ENCODE measurements at places on chromosomes 13 and 19. TPM values are rescaled to one million over a fixed set of nuclear protein-coding genes. Genes with fewer than 3 reads are reported as not detected.

The SEMA6B gene
- total RNA-seq, result not detected

The NLRP9 gene
- not detected for total RNA-seq

The SHD gene
- total RNA-seq, result not detected

The CBLC gene
- total RNA-seq, result not detected

The CD22 gene
- 0.41 TPM for total RNA-seq

The ATP4B gene
- total RNA-seq, result not detected

DNA sequence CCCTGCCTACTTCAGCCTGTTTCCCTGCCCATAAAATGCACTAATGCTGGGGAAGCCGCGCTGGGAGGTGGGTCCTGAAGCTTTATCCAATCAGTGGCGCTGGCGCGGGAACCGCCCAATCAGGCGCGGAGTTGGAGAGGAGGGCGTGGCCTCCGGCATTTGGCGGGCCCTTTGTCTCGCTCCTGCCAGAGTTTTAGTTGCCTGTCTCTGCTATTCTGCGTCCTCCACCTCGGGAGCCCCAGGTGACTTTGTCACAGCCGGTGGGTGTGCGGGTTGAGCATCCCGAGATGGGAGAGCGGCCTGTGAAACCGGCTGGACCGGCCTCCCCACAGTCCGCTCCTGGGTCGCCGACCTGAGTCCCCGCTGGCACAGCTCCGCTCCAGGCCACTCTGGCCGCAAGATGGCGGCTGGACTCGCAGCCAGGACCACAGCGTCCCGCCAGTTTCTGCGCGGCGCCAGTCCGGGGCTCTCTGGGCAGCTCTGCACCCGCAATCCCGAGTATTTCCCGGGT, 30.7 kb upstream of the ZNF429 start:
- peaks cover 2% of the 10 kb centered on the region for H3K36me3 ChIP-seq
- H3K4me1 ChIP-seq, result peaks cover 1% of the 10 kb centered on the region
- DNase-seq, result peak; percentile 77

GRCh38 chr13:50712881-50713280, 130.6 kb downstream of the DLEU7 start:
- peaks cover 29% of the 10 kb centered on the region for H3K4me1 ChIP-seq
- H3K36me3 ChIP-seq, result no peaks in the 10 kb centered on the region
- H3K27me3 ChIP-seq, result peaks cover 14% of the 10 kb centered on the region
- no peak overlapping the region for H3K27ac ChIP-seq
- H3K4me3 ChIP-seq, result no peak overlapping the region

DNA sequence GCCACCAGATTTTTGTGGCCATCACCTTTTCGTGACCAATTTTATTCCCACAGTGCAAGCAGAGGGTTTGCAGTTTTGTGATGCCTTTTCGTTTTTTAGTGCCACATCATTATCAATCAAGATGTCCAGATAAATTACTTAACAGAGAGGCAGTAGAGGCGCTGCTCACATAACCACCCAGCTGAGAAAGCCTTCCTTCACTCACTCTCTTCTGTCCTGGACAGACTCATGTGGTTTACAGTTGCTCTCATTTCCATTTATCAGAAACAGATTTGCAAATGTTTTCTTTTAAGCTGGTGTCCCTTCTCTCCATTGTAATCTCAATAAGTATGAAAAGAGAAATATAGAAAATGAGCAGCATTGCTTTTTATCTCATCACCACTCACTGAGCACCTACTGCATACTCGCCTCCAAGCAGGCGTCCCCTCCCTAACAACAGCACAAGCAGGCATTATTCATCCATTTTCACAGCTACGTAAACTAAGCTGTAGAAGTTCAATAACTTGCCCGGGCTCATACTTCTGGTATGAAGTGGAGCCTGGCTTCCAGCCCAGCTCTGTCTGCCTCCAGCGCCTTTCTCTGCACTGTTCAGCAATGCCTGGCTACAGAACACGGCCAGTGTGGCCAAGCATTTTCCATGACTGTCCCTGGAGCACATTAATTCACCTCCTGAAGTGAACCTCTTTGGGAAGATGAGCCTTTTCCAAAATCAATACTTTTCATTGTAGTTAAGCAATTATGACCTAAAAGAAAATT, 34.6 kb upstream of the KATNAL1 start:
- no peak for DNase-seq
- no peak overlapping the region for H3K27ac ChIP-seq
- H3K36me3 ChIP-seq, result peaks cover 28% of the 10 kb centered on the region
- no peaks in the 10 kb centered on the region for H3K27me3 ChIP-seq

DNA sequence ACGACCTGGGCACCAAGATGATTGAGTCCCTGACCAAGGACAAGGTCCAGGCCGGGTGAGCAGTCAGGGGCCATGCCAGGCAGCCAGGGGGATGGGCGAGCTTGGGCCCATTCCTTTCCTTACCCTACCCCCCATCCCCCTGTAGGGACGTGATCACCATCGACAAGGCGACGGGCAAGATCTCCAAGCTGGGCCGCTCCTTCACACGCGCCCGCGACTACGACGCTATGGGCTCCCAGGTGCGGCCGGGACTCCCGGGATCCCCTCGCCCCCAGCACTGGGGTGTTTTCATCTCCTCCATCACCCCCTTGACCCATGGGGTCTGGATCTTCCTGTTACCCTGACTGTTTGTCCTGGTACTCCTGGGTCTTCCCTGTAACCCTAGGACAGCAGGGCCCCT, 7.1 kb downstream of the LHB start:
- no peak overlapping the region for H3K4me3 ChIP-seq
- H3K27me3 ChIP-seq, result no peaks in the 10 kb centered on the region
- H3K4me1 ChIP-seq, result no peaks in the 10 kb centered on the region
- no peak for DNase-seq

- peak overlapping the region; percentile 53 for H3K4me3 ChIP-seq
- peak overlapping the region; percentile 58 for H3K27ac ChIP-seq
- peaks cover 9% of the 10 kb centered on the region for H3K4me1 ChIP-seq
- no peaks in the 10 kb centered on the region for H3K27me3 ChIP-seq
- H3K36me3 ChIP-seq, result peaks cover 9% of the 10 kb centered on the region
- peak; percentile 93 for DNase-seq
Observed at GRCh38 chr19:12639901-12640613, 26.5 kb downstream of the MAN2B1 start.

- DNase-seq, result no peak
- H3K4me3 ChIP-seq, result no peak overlapping the region
- H3K27me3 ChIP-seq, result no peaks in the 10 kb centered on the region
- no peaks in the 10 kb centered on the region for H3K4me1 ChIP-seq
Observed at GRCh38 chr19:8135946-8136618, 13.3 kb downstream of the FBN3 start.

DNA sequence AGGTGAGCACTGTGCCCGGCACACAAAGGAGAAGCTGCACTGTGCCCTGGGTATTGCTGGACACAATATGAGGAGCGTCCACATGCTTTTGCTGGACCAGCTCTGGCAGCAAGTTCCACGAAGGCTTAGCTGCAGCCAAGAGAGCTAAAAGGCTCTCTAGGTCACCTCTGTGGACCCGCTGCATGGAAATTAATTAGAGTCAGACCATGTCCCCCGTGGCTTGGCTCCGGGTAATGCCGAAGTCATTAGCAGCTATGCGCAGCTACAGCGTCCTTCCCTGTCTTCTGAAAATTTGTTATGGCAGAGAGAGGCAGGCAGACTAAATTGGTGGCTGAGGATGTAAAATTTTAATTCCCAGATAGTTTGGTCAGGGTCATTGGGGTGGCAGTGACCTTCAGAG, 271.5 kb downstream of the SLC7A1 start:
- no peak overlapping the region for H3K4me3 ChIP-seq
- H3K36me3 ChIP-seq, result no peaks in the 10 kb centered on the region
- H3K27ac ChIP-seq, result no peak overlapping the region
- H3K4me1 ChIP-seq, result no peaks in the 10 kb centered on the region
- no peak for DNase-seq

- H3K4me3 ChIP-seq, result no peak overlapping the region
- H3K4me1 ChIP-seq, result no peaks in the 10 kb centered on the region
- no peaks in the 10 kb centered on the region for H3K27me3 ChIP-seq
- H3K27ac ChIP-seq, result no peak overlapping the region
- DNase-seq, result no peak
- H3K36me3 ChIP-seq, result no peaks in the 10 kb centered on the region
Observed at GRCh38 chr19:32105527-32106310, 239.7 kb upstream of the ZNF507 start.

DNA sequence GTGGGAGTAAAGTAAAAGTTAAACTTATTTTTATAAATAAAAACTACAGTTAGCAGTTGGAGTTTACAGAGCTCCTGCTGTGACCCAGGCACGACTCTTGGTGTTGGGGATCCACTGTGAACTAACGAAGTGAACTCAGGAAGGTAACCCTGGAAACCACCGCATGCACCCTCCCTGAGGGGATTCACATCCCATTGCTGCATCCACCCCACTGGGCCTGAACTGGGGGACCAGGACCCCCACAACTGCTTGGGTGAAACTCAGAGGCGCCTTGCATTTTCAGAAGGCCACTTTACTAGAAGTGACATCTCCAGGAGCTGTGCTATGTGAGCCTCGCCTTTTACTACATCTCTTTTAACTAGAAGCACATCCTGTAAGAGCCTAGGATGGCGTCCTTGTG, 166.4 kb downstream of the TEX29 start:
- H3K36me3 ChIP-seq, result no peaks in the 10 kb centered on the region
- no peaks in the 10 kb centered on the region for H3K27me3 ChIP-seq
- no peak overlapping the region for H3K27ac ChIP-seq
- no peak overlapping the region for H3K4me3 ChIP-seq
- no peaks in the 10 kb centered on the region for H3K4me1 ChIP-seq
- DNase-seq, result no peak

DNA sequence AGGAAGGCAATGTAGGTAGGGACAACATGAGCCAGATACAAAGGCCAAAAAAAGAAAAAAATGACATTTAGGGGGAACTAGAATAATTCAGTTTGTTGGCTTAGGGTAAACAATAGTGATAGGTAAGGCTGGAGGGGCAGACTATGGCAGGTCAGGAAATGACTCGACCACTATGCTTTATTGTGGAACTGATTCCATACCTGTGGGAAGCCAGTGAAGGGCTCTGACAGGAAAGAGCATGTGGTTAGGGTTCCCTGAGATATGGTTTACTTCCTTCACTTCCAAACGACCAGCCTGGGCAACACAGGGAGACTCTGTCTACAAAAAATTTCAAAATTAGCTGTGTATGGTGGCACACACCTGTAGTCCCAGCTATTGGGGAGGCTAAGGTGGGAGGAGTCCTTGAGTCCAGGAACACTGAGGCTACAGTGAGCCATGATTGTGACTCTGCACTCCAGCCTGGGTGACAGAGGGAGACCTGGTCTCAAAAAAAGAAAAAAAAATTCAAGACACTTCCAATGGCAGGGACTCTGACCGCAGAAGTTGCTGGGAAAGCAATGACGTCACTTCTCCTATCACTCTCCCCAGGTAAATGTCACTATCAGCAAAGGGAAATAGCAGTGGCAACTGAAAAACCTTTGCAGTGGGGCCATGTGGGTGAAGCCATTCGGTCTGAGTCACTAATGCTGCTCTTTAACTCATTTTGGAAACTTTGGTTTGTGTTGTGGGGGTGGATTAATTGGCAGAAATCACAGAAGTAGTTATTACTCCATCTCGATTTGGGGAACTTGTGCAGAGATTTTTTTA, 192.8 kb upstream of the TSC22D1 start:
- no peak overlapping the region for H3K4me3 ChIP-seq
- H3K36me3 ChIP-seq, result no peaks in the 10 kb centered on the region
- DNase-seq, result peak; percentile 42
- peak overlapping the region; percentile 4 for H3K27ac ChIP-seq
- peaks cover 22% of the 10 kb centered on the region for H3K4me1 ChIP-seq
- H3K27me3 ChIP-seq, result peaks cover 3% of the 10 kb centered on the region

DNA sequence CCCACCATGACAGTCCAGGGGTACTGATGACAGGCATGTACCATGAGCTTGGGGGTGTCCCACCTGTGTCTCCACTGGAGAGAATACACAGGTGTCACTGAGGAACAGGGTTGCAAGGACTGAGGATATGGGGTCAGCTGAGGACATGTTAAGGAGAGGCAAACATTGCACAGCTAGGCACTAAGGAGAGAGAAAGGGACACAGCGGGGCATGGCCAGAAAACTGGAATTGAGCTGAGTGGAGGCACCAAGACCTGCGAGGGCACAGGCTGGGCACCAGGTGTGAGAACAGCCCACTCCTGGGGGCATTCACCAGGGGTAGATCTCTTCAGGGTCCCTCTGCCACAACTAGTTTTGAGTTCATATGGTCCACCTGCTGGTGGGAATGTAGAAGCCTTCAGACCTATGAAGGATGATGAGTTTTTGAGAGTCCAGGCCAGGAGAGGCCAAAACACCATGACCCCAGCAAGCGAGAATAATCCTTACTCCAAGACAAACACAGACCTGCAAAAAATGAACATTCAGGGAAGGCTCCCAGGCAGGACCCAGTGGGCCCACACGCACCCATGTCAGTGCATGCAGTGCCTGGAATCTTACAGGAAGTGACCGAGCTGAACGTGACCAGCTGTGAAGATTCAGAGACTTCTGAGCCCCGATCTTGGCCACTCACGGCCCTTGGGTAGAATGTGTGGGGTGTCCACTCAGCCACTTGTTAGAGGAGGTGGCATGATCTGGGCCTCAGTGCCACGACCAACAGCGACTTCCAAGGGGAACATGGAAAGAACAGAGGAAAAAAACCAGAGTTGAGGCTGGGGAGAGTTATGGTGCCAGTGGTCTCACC, 1.4 kb upstream of the ZNF584 start:
- peak overlapping the region; percentile 93 for H3K27ac ChIP-seq
- H3K36me3 ChIP-seq, result peaks cover 3% of the 10 kb centered on the region
- H3K4me1 ChIP-seq, result peaks cover 42% of the 10 kb centered on the region
- H3K4me3 ChIP-seq, result peak overlapping the region; percentile 96
- DNase-seq, result no peak

DNA sequence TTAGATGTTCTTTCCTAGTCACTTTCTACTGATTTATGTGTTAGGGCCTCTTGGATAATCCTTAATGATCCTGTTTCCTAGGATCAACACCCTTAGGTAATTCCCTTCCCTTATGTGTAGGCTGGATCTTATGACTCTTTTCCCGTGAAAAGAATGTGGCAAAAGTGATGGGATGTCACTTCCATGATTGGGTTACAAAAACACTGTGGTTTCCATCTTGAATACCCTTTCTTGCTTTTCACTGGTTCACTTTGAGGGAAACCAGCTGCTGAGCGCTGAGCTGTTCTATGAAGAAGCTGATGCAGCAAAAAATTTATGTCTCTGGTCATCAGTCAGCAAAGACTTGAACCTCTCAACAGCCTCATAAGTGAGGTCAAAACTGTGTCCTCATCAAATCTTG, 609.4 kb downstream of the OLFM4 start:
- no peak for DNase-seq
- no peak overlapping the region for H3K4me3 ChIP-seq
- H3K27ac ChIP-seq, result no peak overlapping the region
- H3K4me1 ChIP-seq, result no peaks in the 10 kb centered on the region
- no peaks in the 10 kb centered on the region for H3K27me3 ChIP-seq

DNA sequence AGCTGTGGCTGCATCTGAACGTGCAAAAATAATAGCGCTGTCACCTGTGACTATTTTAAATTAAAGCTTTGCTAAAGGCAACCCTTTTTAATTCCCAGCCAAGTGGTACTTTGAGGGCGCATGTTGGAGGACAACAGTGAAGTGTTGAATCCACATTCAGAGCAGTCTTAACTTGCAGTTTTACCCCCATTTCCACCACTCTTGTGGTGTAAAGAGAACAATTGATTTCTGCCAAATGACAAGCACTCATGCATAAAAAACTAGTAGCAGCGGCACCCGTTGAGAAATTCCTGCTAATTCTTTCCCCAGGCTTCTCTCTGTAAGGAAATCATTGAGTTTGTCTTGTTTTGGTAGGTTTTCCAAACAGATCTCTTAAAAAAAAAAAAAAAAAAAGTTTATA, 1033.3 kb downstream of the EFNB2 start:
- H3K4me3 ChIP-seq, result no peak overlapping the region
- H3K4me1 ChIP-seq, result no peaks in the 10 kb centered on the region
- DNase-seq, result no peak
- no peaks in the 10 kb centered on the region for H3K36me3 ChIP-seq
- H3K27ac ChIP-seq, result no peak overlapping the region

All from activated CD8-positive, alpha-beta memory T cell treated with anti-CD3 and anti-CD28 coated beads, Interleukin-2, amount 10 ng/mL, durations not matched to agents 7 days and 5 days (primary cell).